WTC11 (cell line): ENCODE measurements at places on chromosomes 7 and 10. TPM values are rescaled to one million over a fixed set of nuclear protein-coding genes. Genes with fewer than 3 reads are reported as not detected.

Gene OR9A2
- total RNA-seq, result not detected in 3 replicates

Gene CYP26A1
- 2.1 to 3.4 TPM (median 3.1 TPM) in 3 replicates for total RNA-seq

Gene HABP2
- total RNA-seq, result 0.09 to 0.18 TPM (median 0.09 TPM) in 3 replicates

Gene LSM5
- 89.3 to 96.1 TPM (median 89.5 TPM) in 3 replicates for total RNA-seq

Gene CPN1
- 0.42 to 0.69 TPM (median 0.66 TPM) in 3 replicates for total RNA-seq

DNA sequence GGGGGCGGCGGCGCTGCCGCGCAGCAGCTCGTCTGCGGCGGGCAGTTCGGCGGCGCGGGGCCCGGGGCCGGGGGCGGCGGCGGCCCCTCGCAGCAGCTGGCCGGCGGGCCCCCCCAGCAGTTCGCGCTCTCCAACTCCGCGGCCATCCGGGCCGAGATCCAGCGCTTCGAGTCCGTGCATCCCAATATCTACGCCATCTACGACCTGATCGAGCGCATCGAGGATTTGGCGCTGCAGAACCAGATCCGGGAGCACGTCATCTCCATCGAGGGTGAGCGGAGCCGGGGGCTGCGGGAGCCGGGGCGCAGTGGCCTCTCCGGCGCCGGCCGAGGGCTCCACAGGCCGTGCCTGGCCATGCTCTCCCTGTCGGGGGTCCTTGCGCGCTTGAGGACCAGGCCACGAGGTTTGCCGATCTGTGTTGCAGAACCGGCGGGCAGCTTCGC is 548 bp downstream of the AGAP3 start:
- peak; percentile 50 for DNase-seq

- DNase-seq, result no peak
Measured at GRCh38 chr10:1086787-1087186, 30.6 kb downstream of the WDR37 start.
